Hindlimb muscle (tissue), 1 donor: ENCODE measurements at places on chromosomes 6 and 20.

GRCh38 chr6:4021854-4022695, 56.9 kb downstream of the FAM217A start:
- DNase-seq, result no peak

DNA sequence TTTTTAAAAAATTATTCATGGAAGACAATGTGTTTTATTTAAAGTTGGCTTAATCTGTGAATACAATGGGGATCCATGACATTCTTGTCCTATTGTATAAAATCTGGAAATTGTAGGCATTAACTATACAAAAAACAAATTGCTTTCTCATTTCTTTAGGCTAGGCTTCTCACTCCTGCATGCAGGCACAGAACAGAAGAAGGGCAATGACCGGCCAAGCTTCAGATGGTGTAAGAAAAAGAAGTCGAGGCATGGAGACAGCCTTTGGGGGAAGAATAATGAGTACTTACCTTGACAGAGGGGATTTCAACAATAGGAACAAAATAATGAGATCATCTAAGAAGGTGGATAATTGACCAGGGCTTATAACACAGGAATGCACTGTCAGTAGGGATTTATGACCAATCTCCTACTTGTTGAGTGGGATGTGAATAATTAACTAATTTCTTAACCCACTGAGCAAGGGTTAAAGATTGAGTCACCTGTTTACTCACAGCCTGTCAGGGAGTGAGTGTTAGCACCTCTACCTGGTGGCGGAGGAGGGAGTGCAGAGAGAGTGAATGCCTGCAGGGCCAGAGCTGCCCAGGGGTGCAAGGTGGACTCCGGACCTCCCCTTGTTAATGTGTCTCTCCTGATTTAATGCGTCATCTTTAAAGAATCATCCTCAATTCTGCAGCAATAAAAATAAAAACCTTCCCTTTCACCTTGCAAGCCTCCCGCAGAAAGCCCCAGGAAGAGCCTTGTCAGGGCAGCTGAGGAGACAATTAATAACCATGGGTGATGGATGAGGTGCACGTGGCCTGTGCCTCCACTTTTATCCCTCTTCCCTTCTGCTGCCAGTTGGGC, 3.9 kb downstream of the SLC22A2 start:
- no peak for DNase-seq

DNA sequence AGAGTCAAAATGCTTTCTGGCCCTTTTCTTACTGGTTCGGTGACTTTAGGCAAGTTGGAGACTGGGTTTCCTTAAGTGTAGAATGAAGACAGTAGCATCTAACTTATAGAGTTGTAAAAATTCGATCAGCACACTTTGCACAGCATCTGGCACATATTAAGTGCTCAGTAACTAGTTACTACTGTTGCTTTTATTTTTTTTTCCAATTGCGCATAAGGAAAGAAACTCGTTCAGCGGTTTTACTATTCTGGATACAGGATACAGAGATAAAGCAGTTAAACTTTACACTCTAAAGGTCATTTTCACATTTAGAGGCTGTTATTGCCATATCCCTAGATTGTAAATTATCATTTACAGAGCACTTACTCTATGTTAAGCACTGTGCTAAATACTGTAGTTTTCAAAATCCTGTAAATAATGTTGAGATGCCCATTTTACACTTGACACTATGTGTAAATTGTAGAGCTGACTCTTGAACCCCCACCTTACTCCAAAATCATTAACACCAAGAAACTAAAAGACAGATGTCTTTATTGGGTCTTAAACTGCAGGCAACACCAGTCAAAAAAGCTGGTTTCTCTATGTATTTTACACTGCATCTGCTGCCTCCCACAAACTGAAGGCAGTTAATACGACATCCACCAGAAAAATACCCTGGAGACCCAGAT, 886 bp downstream of the ROMO1 start:
- no peak for DNase-seq

DNA sequence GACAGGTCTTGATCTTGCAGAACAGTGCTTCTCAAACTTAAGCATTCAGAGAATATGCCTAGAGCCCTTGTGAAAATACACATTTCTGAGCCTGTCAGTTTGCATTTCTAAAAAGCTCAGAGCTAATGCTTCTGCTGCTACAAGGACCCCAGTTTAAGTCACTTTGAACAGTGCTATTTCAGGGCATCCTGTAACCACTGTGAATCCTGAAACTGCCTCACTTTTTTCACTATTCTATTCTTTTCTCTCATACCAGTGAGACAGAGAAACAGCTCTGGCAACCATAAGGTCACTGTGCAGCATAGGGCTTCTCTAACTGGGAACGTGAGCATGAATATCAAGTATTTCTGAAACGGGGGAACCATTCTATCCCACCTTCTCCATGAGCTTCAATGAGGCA, 51.2 kb downstream of the LGSN start:
- no peak for DNase-seq

DNA sequence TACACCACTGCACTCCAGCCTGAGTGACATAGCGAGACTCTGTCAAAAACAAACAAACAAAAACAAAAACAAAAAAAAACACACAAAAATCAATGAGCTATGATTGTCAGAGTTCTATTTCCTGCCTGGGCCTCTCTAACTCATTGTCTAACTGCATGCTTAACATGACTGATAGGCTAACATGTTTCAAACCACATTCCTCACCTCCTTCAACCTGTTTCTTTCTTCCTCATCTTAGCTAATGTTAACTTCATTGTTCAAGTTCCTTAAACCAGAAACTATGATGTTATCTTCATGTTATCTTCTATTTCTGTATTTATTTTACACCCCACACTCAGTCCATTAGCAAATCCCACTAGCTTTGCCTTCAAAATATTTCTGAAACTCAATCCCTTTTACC, 41.5 kb downstream of the BEND6 start:
- DNase-seq, result no peak

GRCh38 chr6:115932481-115932880, 128.2 kb downstream of the FRK start:
- DNase-seq, result no peak

DNA sequence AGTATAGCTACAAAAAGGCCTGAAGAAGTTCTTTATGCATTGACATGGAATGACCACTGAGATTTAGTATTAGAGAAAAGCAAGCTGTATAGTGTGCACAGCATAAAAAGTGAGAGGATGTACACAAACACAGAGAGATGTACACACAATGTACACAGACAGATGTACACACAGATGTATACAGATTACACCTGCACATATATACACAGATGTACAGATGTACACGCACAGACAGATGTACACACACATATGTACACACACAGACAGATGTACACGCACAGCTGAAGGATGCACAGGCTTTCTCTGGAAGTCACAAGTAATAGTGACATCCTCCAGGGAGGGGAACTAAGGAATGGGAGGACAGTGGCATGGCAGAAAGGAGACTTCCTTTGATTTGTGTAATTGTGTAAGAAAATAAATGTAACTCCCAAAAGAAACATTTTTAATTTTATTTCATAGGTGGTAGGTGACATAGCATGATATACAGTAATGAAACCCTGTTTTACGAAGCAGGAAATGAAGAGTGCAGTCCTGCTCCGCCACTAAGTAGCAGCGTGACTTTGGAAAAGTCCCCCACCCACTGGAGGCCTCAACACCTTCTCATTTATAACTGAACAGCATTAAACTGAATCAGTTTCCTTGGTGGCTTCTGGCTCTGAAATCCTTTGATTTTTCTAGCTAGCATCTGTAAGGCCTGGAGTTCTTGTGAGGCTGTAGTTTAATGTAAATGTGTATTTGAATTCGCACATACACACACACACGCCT, 14.1 kb downstream of the NFATC2 start:
- DNase-seq, result no peak

DNA sequence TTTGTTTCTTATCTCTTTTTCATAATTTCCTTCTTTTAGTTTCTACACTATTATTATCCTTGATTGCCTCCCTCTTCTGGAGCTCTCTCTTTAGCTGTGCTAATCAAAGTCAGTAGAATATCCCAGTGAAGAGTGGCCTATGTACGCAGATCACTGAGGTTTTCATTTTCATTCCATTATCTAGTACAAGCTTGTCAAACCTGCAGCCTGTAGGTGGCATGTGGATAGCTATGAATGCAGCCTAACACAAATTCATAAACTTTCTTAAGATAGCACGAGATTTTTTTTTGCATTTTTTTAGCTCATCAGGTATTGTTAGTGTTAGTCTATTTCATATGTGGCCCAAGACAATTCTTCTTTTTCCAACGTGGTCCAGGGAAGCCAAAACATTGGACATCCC, 825.7 kb upstream of the MAP3K7 start:
- DNase-seq, result no peak

GRCh38 chr6:134519465-134519864, 201.6 kb upstream of the SGK1 start:
- no peak for DNase-seq
